ENCODE measurements at places on chromosomes 2 and 18. TPM values are rescaled to one million over a fixed set of nuclear protein-coding genes. Genes with fewer than 3 reads are reported as not detected.

- DNase-seq: no peak
Observed at GRCh38 chr18:77457681-77458080, 208.0 kb downstream of the GALR1 start.

MAPK4 gene
- total RNA-seq: not detected

GRCh38 chr2:19649142-19649541 lies 252.6 kb downstream of the TTC32 start:
- no peak for DNase-seq

SATB2 gene
- total RNA-seq: 0.34 TPM

- no peak for DNase-seq
Observed at GRCh38 chr2:148106331-148106730, 85.4 kb downstream of the MBD5 start.

DSG1 gene
- not detected for total RNA-seq

PLEK gene
- 138 TPM for total RNA-seq

Data from activated B cell treated with CpG ODN at 0.5 μM for 24 hours (primary cell).